ENCODE measurements at places on chromosomes 13 and 19.

GRCh38 chr19:34507414-34508067, 26.0 kb downstream of the WTIP start:
- no peak for DNase-seq

- DNase-seq = no peak
Measured at GRCh38 chr13:106286811-106287210, 248.7 kb downstream of the EFNB2 start.

GRCh38 chr13:79770056-79770455, 289.1 kb downstream of the NDFIP2 start:
- DNase-seq = no peak

- DNase-seq = no peak
Measured at GRCh38 chr19:7554990-7555864, 19.7 kb downstream of the PNPLA6 start.

GRCh38 chr13:94711561-94712286, 621 bp downstream of the SOX21 start:
- DNase-seq = peak; percentile 30

DNA sequence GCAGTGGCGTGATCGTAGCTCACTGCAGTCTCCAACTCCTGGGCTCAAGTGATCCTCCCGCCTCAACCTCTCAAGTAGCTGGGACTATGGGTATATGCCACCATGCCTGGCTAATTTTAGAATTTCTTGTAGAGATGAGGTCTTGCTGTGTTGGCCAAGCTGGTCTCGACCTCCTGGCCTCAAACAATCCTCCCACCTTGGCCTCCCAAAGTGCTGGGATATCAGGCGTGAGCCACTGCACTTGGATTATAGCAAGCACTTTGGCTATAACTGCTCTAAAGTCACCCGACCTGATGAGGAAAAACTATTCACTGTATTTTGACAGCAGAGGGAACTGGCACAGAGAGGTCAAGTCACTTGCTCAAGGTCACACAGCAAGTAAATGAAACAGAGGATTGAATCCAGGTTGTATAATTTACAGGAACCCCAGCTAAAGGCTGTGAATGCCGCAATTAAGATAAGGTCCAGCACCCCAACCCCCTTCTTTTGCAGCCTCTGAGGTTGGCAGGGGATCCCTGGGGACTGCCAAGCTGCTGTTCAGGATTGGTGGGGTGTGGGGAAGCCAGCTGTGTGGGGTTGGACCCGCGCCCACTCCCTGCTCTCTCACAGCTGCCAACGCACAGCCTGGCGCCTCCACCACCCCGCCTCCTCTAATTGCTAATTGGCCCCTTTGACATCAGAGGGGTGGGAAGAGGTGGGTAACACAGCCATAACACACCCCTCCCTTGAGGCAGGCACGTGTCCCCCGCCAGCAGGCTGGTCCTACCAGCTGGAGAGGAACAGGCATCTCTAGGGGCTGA, 6.0 kb downstream of the TMIGD2 start:
- peak; percentile 76 for DNase-seq
